IMR-90 (cell line): ENCODE measurements at places on chromosomes 5 and 9.

DNA sequence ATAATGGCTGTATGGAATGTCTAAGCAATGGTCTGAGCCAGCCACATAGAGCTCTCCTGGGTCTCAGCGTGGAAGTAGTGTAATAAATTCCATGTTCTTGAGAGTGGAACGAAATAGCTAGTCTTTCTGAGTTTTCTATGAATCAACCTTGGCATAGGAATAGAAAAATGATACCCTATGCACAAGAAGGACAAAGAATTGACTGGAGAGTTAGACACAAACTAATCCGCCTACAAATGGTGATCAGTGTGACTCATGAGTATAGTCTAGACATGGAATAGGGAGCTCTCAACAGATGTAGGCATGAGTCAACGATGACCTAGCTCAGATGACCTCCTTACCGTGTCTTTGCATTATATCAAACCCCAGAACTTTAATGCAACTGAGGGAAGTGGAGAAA is 256.8 kb upstream of the GRIN3A start:
- DNase-seq = no peak

- DNase-seq = no peak
These were observed 3.7 kb downstream of the NR4A3 start for GRCh38 chr9:99825172-99826046.

DNA sequence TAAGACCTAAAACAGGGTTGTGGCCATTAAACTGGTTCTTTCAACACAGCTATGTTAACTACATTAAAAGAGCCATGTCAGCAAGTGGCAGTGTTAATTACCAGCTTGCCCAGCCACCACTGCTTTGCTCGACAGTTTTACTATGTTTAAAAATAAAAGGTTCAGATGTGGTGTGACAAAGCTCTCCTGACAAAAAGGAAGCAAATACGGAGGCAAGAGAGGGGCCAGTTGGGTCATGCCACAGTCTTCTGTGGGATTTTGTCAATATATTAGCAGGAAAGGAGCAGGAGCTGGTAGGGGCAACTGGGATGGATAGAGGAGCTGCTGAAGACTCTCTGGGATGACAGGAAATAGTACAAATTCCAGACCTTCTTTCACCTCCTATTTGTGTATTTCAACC is 113.5 kb upstream of the PCA3 start:
- DNase-seq = no peak

DNA sequence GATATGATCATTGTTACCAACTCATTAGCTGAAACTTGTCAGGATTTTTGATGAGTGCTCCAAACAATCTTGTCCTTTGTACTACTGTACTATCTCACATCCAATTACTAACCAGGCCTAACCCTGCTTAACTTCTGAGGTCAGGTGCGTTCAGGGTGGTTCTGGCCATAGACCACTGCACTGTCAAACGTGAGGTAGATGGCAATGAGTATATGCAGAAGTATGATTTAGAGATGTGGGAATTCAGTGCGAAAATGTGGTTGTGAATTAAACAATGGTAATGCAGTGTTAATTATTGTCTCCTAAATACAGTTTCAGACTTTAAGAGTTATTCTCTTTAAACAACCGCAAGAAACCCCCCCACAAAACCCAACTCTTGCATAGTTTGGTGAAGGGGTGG is 86.5 kb downstream of the ANKRD55 start:
- DNase-seq = no peak

- DNase-seq = no peak
These were observed 58.4 kb upstream of the PITX1 start for GRCh38 chr5:135092476-135092875.

GRCh38 chr5:141223112-141223783 is at the start of gene PCDHB14:
Gene PCDHB14, plus strand, starts transcription at chr5:141223343. Its CDS starts 163 bp downstream, at chr5:141223506.
- peak; percentile 20 for DNase-seq

- no peak for DNase-seq
These were observed 29.7 kb downstream of the RLN2 start for GRCh38 chr9:5274770-5275169.

DNA sequence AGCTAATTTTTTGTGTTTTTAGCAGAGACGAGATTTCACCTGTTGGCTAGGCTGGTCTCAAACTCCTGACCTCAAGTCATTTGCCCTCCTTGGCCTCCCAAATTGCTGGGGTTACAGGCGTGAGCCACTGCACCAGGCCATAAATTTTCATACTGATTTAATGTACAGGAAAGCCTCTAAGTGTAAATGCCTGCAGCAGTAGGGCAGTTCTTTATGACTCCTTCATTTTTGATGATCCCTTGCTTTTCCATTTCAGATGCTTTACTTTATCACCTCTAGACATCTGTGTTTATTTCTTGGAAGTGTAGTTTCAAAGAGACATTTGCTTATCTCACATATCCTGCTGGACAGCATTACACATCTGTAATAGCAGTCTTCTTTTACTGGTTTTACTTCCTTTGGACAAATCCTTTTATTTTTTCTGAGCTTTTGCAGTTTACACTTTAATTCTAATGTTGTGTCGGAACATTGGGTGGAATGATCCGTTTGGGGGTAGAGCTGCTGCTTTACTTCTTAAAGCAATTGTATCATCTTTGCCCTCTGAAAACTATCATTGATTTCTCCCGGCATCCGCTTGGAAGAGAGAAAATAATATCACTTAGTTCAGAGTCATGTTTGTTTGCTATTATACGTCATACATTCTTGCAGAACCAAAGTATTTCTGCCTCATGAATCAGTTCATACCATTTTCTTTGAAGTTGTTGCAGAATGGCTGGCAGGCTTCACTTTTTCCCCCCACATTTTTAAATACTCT is 36.0 kb downstream of the SCGB3A1 start:
- peak; percentile 87 for DNase-seq

- DNase-seq = no peak
These were observed 67.1 kb upstream of the SLC1A1 start for GRCh38 chr9:4423207-4423610.

DNA sequence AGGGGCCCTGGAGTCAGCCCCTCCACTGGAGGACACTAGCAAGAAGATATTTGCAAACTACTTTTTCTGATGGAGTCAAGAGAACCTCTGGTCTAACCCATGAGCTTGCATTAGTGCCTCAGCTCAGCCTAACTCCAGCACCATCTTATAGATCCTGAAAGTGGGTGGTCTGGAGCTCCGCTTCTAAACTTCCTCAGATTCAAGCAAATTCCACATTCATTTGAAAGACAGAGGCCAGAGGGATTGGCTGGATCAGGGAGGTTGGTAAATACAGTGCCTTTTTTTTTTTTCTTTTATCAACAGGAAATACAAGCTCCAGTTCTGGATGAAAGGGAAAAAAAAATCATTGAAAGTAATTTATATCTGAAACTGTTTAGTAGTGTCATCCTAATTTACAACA is 99.9 kb downstream of the ENC1 start:
- no peak for DNase-seq
